Amniotic stem cell (primary cell): ENCODE measurements at places on chromosomes 12 and 14.

GRCh38 chr12:2813214-2814185 is 1.0 kb downstream of the ITFG2 start:
- peak; percentile 70 for DNase-seq

GRCh38 chr14:86790408-86791364 is 1202.3 kb downstream of the GALC start:
- no peak for DNase-seq

DNA sequence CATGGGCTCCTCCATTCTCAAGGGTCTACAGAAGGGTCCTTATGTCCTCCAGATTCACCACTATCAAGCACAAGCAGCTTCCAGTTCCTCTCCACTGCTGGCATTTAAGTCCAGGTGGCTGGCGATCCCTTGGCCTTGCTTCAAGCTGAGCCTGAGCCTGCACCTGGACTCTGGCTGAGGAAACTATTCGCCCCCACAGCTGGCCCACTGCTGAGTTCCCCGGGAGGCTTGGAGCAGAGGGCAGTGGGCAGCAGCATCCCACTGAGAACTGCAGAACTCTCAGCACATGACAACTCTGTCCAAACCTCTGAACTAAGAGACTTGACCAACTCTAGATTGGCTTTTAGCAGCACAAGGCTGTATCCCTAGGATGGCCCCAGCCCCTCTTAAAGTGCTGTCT is 11.3 kb upstream of the RABGGTA start:
- DNase-seq, result no peak

GRCh38 chr14:90720832-90721231 is 95.4 kb downstream of the TTC7B start:
- no peak for DNase-seq

- no peak for DNase-seq
Measured at GRCh38 chr12:25972783-25973182, 14.3 kb downstream of the RASSF8 start.

DNA sequence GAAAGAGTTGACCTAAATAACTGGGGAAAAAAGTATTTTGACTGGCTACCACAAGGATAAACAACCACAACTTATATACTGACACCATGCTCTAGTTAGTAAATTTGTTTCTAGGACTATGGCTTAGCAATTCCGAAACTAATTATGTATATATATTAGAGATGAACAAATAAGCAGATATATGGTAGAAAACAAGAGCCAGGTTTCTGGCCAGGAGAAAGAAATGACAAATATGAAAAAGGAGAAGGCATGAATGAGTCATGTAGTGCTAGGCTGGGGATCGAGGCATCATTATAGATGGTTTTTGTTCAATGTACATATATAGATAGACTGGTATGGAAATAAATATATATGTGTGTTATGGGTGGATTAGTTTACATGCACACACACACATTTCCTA is 5.5 kb upstream of the LRRC74A start:
- no peak for DNase-seq

DNA sequence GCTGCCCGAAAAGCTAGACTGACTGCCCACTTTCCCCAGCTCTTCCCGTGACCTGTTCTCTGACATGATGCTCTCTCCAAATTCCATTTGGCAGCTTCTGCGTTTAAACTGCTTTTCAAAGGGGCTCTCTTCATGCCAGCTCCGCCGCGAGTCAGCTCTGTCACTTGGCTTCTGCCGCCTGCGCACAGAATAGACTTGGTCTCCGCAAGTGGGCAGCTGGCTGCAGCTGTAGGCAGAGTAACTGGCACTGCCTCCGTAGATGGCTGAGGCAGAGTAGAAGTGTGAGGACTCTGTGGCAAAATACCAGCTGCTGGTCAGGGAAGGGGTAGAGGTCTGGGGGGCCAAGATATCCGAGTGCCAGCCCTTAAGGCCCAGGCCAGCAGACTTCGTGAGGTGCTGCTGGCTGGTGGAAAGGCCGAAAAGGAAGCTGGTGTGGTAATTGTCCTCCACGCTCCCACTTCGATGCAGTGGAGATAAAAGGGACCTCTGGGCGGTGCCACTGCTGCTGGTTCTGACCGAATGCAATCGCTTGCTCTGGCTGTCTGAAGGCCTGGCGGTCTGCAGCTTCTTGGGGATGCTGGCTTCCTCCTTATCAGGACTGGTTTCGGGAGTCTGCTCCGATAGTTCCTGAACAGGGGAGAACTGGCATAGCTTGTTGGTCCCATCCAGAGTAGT is 85.7 kb downstream of the DUSP16 start:
- no peak for DNase-seq

DNA sequence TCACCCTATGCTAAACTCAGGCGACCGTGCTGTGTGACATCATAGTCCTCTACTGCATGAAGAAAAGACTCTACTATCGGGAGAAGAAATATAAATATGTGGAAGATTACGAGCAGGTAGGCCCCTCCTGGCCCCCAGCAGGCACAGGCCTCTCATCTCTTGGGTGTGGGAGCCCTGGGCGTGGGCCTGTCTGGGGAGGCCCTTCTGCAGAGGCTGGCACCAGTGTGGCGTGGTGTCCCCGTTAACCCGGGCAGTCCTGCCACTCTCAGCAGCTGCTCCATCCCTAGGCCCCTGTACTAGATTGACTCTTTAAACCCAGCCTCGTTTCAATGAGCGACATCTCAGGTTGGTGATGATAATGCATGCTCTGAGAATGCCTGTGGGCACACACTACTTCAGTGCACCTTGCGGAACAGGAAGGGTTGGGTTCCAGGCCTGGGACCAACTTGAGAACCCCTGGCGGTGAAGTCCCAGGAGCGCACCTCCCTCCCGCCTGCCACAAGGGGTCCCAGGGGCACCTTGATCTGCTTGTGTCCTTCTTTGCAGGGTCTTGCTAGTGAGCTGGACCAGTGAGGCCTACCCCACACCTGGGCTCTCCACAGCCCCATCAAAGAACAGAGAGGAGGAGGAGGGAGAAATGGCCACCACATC is 23.2 kb downstream of the P2RX4 start:
- no peak for DNase-seq

GRCh38 chr14:54577977-54578376 is 11.0 kb downstream of the SAMD4A start:
- no peak for DNase-seq

GRCh38 chr12:48717252-48717695 is 767 bp upstream of the CCNT1 start:
- DNase-seq, result no peak

GRCh38 chr12:5268424-5269210 is 163.3 kb upstream of the NTF3 start:
- DNase-seq, result no peak

DNA sequence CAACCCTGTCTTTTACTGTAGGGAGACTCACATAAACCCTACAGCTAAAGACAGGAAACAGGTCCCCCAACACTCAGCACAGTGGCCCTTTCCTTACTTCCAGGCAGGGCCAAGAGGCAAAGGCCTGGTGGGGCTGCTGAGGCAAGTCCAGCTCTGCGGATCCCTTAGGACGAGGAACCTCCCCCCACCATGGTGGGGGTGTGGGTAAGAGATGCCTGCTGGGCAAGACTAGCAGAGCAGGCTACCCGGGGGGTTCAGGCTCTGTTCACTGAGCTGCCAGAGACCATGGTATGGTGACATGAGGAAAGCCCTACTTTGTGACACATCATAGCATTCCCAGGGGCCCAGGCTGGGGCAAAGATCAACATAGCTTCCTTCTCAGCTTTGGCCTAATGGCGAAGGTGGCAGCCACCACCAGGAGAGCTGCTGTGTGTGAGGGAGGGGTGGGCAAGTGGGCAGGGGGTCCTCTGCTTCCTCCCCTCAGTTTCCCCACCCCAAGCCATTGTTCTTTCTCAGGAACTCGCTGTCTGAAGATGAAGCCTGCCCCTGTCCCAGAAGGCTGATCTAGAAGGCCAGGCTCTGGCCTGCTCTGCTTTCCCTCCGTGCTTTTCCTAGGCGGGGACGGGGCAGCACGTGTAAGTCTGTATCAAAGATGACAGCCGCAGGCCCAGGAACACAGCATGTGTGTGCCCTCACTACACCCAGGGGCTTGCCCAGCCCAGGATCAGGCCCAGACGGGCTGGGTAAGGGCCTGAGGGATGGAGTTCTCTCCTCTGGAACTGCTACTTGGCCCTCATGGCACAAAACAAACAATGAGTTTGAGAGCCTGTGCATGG is 10.1 kb upstream of the TINF2 start:
- no peak for DNase-seq
